ENCODE measurements at places on chromosomes 1 and 21.

- DNase-seq: no peak
Measured at GRCh38 chr1:25738499-25738898, 61.5 kb upstream of the SELENON start.

GRCh38 chr21:24023402-24023801 is 1583.9 kb downstream of the MRPL39 start:
- no peak for DNase-seq

DNA sequence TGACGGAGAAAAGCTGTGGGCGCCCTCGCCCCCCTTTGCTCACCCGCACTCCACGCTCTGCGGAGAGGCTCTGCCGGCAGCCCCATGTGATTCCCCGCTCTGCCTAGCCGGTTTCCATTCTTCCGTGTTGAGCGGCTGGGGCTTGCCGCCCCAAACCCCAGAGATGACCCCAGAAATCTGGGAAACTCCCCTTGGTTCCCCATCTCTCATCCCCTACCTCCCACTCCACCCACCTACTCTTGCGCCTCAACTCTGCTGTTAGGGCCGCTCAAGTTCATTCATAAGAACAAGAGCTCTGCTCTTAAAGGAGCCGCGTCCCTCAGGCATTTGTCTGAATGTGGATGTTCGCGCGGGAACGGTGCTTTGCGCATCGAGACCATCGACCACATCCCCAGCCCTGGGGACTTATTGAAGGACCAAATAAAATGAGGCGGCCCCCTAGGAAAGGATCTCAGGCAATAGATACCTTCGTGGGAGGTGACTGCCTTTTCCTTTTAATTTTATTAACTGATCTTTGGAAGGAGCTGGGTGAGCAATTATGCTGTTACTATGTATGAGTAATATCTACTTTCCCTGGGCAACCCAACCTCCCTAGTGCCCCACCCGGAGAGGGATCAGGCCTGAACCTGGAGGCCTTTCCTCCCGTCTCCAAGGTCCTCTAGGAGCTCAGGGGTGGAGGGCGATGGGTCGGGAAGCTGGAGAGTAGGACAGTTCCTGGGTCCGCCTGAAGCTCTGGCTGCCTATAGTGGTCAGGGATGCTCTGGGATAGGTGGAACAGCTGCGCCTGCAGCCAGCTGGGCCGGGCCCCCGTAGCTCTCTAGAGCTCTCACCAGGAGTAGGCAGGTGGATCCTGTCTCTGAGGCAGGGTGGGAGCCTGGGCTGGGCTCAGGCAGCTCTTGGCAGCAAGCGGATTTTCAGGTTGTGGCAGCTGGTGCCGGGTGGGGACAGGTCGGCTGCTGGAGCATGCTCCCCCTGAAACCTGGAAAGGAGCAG is 898 bp downstream of the MFSD2A start:
- DNase-seq: no peak

GRCh38 chr1:244273845-244274619 is 177.7 kb downstream of the ADSS2 start:
- DNase-seq: no peak

DNA sequence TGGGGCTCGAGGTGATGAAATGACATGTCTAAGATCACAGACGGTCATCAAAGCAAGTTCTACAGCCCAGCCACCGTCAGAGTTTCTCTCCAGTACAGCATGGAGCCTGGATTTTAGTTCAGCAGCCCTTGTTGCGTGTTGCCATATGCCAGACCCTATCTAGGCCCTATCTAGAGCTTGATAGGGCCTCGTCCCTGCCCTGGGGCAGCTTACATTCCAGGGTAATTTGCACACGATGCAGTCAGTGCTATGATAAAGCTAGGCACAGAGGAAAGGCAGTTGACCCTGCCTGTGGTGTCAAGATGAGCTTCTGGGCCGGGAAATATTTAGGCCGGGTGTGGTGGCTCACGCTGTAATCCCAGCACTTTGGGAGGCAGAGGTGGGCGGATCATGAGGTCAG is 18.9 kb downstream of the ETV3L start:
- no peak for DNase-seq

- DNase-seq: no peak
Measured at GRCh38 chr1:239434181-239434580, 47.8 kb downstream of the CHRM3 start.

DNA sequence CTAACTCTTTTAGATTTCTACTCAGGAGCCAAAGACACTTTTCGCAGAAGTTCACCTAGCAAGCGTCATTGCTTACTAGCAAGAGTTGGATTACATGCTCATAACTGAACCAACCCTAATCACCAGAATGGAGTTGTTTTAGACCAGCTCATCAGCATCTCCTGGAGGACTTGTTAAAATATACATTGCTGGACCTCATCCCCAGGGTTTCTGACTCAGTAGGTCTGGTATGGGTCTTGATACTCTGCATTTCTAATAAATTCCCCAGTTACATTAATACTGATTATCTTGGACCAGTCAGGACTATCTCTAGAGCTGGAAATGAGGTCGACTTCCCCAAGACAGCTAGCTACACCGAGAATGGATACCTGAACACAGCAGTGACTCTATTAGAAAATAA is 9.7 kb upstream of the PRDX6 start:
- DNase-seq: no peak

GRCh38 chr1:247400685-247401084 is 15.3 kb upstream of the NLRP3 start:
- DNase-seq: no peak

DNA sequence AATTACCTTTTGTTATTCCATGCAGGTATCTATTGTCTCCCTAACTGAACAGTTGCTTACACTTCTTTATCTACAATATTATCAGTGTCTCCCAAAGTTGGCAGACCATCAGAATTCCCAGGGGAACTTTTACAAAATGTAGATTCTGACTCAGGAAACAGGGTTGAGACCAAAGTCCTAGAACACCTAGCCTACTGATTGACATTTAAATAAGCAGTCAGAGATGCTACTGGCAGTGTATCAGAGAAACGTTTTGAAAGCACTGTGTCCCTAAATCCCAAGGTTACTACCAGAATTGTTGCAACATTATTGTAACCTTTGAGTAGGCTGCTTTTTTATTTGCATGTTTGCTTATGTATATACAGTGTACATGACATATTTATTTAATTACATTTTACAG is 1.8 kb upstream of the F5 start:
- no peak for DNase-seq

- no peak for DNase-seq
Measured at GRCh38 chr1:36248250-36248894, 24.1 kb downstream of the THRAP3 start.

DNA sequence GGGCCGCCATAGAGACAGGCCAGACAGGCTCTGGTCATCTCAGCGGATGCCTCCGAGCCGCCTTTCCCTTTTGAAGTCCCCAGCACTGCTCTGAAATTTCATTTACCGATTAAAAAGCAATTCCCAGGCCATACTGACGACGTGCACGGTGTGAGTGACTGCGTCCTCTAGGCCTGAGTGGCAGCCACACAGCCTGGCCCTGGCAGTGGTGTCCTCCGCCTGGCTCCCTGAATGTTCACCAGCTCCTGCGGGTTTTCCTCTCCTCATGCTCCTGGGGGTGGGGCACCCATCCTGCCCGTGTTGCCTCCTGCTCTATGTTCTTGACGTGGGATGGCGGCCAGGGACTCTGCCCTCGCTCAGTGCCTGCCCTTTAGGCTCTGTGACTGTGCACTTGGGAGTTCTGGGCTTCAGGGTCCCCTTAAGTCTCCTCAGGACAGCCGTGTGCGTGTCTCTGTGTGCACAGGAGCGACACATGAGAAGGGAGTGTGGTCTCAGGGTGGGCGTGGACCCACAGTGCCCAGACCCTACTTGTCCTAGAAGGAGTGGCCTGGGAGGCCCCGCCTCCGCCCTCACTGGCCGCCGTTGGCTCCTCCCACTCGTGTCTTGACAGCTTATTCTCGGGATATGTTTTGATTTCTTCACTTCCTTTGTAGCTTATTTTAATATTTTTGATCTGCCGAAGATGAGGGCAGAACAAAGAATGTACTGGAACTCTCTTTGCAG is 3.6 kb downstream of the SKI start:
- no peak for DNase-seq

- DNase-seq: no peak
Measured at GRCh38 chr1:28917757-28918118, 3.4 kb downstream of the EPB41 start.

GRCh38 chr1:106907795-106908194 is 148.7 kb upstream of the PRMT6 start:
- DNase-seq: no peak

DNA sequence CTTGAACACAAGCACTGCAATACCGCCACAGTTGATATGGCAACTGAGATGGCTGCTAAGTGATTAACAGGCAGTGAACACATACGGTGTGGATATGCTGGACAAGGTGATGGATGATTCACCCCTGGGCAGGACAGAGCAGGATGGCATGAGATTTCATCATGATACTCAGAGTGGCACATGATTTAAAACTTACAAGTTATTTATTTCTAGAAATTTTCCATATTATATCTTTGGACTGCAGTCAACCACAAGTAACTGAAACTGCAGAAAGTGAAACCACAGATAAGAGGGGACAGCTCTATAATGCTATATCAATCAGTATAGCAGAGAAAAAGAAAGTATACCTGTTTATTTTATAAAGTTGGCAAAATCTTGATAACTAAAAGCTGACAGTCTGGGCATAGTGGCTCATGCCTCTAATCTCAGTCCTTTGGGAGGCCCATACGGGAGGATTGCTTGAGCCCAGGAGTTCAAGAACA is 47.9 kb downstream of the PHACTR4 start:
- DNase-seq: no peak

- DNase-seq: peak; percentile 25
Measured at GRCh38 chr1:23916209-23917131, 3.3 kb upstream of the CNR2 start.

DNA sequence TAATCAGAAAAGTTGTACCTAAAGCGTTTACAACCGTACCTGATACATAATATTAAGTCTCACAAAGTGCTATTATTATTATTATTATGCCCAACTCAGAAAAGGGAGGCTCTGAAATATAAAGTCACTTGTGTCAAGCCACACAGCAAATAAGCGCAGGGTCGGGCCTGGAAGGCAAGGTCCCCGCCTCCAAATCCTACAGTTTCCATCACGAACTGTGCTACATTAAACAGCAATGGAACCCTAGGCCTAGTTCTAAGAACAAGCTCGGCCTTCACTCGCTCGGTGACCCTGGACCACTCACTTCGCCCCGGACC is 549 bp downstream of the PARS2 start:
- no peak for DNase-seq

DNA sequence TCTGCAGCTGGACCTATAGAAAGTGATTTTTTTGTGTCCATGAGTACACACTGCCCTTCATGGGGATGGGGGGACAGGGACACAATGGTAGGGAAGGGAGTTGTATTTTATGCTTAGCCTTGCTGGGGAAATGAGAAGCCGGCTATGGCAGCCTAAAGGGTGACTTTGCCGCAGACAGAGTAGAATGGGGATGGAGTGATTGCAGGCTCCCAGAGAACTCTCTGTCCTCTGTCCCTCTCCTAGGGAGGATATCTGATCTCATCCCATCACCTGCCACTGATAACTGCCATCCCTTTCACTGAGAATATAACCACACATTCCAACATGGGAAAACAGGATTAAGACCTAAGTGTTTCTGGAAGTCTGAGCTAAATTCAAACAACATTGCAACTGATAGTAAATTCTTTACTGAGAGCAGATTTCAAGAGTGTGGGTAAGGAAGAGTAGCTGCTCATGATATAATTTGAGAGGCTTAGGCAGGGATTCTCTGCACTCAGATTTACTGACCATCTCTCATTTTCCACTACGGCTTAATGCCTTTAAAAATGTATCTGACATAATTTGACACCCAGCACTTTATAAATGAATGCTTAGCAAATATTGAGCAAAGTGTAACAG is 13.9 kb downstream of the SH2D1B start:
- no peak for DNase-seq

DNA sequence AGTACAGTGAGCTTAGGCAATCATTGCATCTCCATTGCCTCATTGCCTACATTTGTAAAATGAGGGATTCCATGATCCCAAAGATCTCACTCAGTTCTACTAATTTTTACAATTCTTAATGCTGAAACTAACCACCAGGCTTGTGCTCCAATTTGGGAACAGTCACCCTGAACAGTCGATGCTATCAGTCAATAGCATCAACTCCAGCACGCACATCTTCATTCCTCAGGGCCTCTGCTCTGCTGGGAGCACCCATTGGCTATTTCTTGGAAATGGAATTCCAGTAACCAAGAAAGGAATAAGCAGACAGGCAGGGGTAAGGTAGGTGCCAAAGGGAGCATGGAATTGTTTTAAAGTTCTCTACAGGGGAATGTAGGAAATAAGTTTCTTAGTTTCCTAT is 14.2 kb upstream of the ACKR1 start:
- DNase-seq: no peak

DNA sequence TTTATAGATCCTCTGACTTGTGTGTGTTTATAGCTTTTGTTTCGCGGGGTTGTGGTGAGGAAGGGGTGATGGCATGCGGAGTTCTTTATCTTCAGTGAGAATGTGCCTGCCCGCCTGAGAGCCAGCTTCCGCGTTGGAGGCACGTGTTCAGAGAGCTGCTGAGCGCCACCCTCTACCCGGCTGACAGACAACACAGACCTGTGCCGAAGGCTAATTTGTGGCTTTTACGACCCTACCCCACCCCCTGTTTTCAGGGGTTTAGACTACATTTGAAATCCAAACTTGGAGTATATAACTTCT is 14.4 kb upstream of the CD101 start:
- DNase-seq: peak; percentile 65

DNA sequence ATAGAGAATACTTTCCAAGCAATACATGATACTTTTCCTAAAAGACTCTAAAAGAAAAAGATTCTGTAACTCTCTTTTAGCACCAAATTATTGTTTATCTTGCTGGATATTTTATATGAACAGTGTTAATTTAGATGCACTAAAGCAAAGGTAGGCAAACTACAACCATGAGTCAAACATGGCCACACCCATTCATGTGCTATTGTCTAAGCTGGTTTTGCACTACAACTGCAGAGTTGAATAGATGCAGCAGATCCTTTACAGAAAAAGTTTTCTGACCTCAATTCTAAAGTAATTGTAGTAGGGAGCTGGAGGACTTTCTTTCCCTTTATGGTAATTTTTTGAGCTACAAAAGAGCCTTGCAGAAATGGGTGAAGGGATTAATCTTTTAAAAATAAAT is 19.4 kb downstream of the BLZF1 start:
- no peak for DNase-seq

- no peak for DNase-seq
Measured at GRCh38 chr21:17550671-17551308, 37.9 kb downstream of the CXADR start.

- no peak for DNase-seq
Measured at GRCh38 chr21:29332461-29333362, 34.0 kb downstream of the BACH1 start.

All from activated naive CD4-positive, alpha-beta T cell (primary cell).